ENCODE measurements at places on chromosomes 4 and X.

DNA sequence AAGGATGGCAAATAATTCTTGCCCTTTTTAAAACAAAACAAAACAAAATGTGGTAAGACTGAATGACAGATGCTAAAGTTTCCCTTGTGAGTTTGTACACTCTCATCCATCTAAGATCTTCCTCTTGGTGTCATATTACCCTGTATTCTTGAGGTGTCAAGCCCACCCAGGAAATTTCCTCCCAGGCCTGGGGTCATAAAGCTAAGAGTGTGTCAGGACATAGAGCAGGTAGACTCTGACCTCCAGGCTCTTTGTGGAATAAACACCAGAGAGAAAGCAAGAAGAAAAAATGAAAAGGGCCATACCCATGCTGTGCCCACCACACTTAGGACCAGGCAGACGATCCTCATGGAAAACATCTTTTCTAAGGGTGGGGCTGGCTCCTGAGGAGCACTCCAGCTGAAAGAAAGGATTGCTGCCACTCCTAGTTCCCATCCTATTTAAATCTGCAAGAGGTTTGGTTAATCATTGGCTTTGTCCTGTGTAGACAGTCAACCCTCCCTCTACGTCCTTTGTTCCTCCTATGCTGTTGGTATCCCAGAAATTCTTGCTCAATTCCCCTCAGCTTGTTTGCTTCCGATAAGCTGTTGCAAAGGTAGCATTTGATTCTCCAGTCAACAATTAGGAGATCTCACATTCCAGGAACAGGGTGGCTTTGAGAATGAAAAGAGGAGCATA lies at the start of gene FGA:
Gene FGA, minus strand, starts transcription at position 414 of the 678 bp plus-strand sequence. Its CDS starts 55 bp downstream, at position 359.
- no peak for DNase-seq

- no peak for DNase-seq
Observed at GRCh38 chr4:78704981-78705683, 71.0 kb upstream of the BMP2K start.

DNA sequence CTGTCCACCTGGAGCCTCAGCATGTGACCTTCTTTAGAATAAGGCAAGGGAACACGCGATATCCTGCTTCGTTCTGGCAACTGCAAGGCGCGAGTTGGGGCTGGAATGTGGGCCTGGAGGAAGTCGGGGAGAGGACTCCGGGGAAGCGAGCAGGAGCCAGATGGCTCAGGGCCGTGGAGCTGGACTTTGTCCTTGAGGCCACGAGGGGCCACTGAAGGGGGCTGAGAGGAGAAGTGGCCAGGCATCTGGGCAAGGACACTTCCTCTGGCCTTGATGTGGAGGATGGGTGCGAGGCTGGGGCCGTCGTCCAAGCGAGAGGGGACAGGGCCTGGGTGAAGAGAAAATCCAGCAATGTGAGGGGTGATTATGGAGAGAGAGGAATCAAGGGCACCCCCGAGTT lies 12.2 kb upstream of the DUSP9 start:
- DNase-seq, result no peak

- DNase-seq, result no peak
Observed at GRCh38 chrX:16140983-16141382, 17.6 kb downstream of the GRPR start.

GRCh38 chr4:151340751-151341385 lies 15.5 kb upstream of the SH3D19 start:
- DNase-seq, result no peak

GRCh38 chr4:81688085-81688484 lies 216.4 kb upstream of the RASGEF1B start:
- DNase-seq, result no peak

GRCh38 chr4:71009890-71010588 lies 16.6 kb downstream of the DCK start:
- DNase-seq, result no peak

DNA sequence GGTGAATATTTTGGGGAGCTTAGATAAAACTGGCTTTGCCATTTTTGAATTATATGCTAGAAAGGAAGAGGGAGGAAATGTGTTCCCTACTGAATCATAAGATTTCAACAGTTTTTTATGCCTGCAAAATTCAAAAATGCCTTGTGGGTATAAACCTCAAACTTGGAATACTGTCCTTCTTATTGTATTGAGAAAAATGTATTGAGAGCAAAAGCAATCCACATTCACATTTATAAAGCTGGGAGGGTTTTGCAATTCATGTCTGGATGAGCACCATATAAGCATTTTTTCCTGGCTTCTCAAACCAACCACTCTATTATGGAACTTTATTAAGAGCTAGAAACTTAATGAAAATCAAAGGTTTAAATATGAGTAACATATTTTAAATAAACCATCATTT lies 289.8 kb downstream of the PCDH7 start:
- DNase-seq, result no peak

DNA sequence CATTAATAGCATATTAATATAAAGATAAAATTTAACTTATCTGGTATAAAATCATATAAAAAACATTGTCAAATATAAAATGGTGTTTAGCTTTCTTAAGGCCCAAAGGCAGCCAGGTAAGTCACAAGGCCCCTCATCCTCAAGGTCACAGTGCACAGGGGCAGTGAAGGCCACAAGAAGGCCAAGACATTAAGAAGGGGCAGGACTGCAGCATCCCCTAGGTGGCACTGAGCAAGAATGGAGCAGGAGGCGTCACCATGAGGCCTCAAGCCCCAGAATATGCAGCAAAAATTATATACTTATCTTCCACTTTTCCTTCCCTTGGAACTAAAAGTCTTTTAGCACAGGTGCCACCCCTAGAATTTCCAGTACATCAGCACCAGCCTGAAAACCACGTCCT lies 49.5 kb upstream of the MAGEA8 start:
- DNase-seq, result no peak
